ENCODE measurements at places on chromosomes 2 and 18.

DNA sequence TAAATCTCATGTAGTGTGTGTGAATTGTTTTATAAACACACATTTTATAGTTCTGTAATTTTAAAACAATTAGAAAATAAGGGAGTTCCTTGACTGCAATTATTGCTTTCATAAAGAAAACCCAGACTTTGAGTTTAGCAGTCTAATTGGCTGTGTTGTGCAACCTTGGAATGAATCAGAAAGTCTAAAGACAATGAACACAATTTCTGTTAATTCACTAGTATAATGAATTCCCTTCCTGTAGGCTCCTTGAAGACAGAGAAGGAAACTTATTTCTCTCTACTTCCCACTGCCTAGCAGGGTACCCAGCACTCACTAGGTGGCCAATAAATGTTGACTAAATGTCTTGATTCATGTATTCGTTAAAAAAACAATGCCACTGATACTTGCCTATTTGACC, 79.9 kb downstream of the ANTXR1 start:
- no peak for DNase-seq

DNA sequence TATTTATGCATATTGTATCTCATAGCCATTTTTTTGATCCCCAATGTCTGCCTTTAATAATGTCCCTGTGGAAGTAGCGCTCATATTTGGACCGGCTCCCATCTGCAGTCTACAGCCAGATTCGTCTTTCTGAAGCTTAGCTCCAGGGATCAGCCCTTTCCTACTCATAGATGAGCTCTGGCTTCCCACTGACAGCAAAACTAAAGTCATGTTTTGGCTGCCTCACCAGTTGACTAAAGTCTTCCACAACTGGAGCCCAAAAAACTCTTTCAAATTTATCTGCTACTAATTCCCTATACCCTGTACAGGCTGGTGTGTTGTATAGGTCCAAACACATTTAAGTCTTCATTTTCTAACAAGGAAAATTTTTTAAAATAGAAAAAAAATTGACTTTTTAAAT, 294.2 kb upstream of the HNMT start:
- no peak for DNase-seq

GRCh38 chr2:33746208-33746800, 147.2 kb upstream of the FAM98A start:
- no peak for DNase-seq

GRCh38 chr2:42906557-42907411, 114.4 kb upstream of the HAAO start:
- no peak for DNase-seq

GRCh38 chr2:200476836-200477235, 33.0 kb downstream of the KCTD18 start:
- DNase-seq: no peak

GRCh38 chr2:10385501-10385900, 62.6 kb downstream of the ODC1 start:
- DNase-seq: no peak

- DNase-seq: no peak
These were observed 84.6 kb downstream of the SMAD7 start for GRCh38 chr18:48866028-48866733.

GRCh38 chr2:159073256-159073655, 104.8 kb downstream of the TANC1 start:
- DNase-seq: no peak

DNA sequence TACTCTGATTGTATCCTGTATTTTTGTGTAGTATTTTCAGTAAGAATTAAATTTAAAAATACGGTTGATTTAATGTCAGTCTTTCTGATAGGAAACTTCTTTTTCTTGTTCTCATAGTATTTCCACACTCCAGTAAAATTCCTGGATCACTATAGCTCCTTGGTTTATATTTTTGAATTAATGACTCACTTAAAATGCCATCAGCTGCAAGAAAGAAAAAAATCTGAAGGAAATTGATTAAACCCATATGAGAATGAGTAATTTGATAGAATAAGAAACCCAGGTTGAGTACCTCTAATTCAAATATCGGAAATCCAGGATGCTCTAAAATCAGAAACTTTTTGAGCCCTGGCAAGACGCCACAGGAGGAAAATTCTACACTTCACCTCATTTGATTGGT, 186.8 kb upstream of the RND3 start:
- DNase-seq: no peak

- no peak for DNase-seq
These were observed 22.1 kb upstream of the ALKAL2 start for GRCh38 chr2:309954-310510.

DNA sequence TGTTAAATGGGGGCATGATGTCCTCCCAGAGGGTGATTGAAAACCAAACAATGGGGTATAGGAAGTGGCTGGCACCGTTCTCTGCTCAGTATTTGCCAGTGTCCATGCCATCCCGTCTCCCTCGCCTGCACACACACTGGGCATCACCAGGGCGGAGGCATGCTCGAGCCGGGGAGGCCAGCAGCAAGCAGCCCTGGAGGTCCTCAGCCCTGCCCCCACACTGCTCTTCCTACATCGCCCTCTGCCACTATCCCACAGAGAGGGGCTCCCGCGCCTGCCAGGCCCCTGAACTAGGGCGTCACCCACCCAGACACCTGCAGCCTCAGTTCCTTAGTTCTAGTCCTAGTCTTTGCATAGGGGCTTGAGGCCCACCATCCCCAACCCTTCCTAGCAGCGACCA, 50.9 kb downstream of the BIN1 start:
- DNase-seq: no peak

- DNase-seq: no peak
These were observed 1322.1 kb upstream of the ZEB2 start for GRCh38 chr2:145841973-145842372.

DNA sequence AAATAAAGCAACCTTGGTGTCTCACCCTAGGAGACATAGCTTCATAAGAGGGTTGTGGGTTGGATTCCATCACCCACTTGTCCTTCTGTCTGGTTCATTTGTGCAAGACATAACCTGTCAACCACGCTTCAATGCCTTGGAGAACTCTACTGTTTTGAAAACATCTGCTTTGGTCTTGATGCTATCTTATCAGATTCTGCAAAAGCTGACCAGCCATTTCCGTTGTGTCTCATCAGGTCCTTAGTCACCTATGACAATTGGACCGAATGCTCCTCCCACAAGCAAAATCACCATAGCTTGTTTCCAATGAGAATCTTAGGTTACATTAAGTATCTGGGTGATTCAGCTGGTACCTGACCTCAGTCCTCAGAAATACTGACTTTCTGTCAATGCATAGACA, 35.4 kb downstream of the STAT4 start:
- no peak for DNase-seq

DNA sequence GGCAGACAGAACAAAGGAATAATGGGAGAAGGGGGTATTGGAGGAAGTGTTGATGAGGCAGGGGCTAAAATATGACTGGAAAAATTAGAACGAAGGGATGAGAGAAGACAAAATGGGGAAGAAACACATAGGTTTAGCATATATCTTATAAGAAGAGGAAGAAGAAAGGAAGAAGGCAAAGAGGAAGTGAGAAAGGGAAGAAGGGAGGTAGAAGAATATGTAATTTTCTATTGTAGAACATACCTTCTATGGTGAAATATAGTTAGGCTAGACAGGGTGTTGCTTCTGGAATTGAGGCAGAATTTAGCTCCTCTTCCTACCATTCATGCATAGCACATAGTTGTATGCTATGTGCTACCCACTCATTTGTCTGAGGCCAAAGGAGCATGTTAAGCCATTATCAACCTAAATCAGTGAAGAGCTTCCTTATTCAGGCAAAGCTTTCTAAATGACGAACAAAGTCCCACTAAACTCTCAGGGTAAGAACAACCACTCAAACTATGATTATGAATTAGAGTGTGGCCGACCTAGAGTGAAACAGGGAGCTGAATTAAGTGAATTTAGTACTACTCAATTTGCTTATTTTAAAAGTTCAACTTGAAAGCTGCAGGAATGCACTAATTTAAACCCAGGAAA, 180.9 kb upstream of the GALNT5 start:
- DNase-seq: no peak

GRCh38 chr18:36772241-36772723, 56.5 kb downstream of the TPGS2 start:
- no peak for DNase-seq

GRCh38 chr2:236168110-236169080, at the start of gene GBX2:
Gene GBX2, minus strand, starts transcription at chr2:236168386. Its CDS starts 415 bp downstream, at chr2:236167971.
- DNase-seq: no peak

DNA sequence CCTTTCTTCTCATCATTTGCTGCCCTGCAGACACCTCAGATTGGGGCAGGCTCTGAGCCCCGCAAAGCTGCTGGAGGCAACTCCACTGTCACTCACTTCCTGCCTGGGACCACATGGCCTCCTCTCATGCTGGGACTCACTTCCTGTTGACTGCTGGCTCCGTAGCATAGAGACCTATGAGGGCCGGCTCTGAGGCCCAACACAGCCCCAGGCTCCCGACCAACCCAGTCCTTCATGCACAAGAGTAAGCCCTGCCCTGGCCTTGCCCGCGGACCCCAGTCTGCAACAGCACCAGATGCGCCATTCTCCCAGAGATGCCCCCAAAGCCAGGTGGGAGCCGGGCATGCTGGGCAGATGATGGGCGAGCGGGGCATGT, 55.7 kb downstream of the DNMT3A start:
- no peak for DNase-seq

DNA sequence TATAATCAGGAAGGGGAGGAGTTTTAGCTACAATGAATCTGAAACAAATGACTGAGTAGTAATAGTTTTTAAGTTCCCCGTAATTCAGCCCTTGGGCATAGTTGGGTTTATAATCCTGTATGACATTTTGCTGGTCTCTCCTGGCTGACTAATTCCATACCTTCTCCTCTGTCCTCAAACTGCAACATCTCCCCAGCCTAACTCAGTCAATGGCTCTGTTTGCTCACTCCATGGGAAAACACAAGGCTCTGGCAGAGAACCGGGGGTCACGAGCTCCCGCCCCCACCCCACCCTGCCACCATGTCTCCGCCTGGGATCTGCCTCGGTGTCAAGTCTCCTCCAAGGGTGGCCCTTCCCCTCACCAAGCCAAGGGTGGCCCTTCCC, 168.6 kb downstream of the HDAC4 start:
- DNase-seq: no peak

GRCh38 chr2:176066645-176067588, 16.8 kb downstream of the EVX2 start:
- DNase-seq: no peak

- no peak for DNase-seq
These were observed 169.4 kb downstream of the PLCL1 start for GRCh38 chr2:197973772-197974171.

DNA sequence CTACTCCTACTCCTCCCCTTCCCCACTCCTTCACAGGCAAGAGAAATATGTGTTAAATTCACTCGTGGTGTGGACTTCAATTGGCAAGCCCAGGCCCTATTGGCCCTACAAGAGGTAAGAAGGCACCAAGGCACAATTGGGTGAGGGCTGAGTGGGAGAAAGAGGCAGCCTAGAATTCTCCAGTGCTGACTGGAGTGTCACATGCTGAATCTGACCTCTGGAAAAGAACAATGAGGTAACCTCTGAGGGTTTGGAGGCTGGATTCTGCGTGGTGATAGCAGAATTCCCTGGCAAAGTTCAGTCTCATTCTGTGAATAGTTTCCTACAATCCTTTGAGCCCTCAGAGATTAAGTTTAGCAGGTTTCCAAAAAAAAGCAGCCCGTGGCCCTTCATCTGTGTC, 6.9 kb downstream of the CENPA start:
- DNase-seq: no peak

GRCh38 chr2:27720004-27720551, 51.4 kb upstream of the MRPL33 start:
- no peak for DNase-seq
